Neural progenitor cell (in vitro differentiated cells): ENCODE measurements at places on chromosomes 16 and 17. TPM values are rescaled to one million over a fixed set of nuclear protein-coding genes. Genes with fewer than 3 reads are reported as not detected.

GRCh38 chr17:41906465-41907184, 12.1 kb downstream of the ACLY start:
- no peak for DNase-seq

GRCh38 chr17:66904760-66905624, 59.5 kb upstream of the CACNG4 start:
- DNase-seq = no peak

GRCh38 chr16:88781140-88782077, 3.6 kb downstream of the PIEZO1 start:
- no peak for DNase-seq

- no peak for DNase-seq
Observed at GRCh38 chr17:37176723-37177122, 199.1 kb upstream of the C17orf78 start.

DNA sequence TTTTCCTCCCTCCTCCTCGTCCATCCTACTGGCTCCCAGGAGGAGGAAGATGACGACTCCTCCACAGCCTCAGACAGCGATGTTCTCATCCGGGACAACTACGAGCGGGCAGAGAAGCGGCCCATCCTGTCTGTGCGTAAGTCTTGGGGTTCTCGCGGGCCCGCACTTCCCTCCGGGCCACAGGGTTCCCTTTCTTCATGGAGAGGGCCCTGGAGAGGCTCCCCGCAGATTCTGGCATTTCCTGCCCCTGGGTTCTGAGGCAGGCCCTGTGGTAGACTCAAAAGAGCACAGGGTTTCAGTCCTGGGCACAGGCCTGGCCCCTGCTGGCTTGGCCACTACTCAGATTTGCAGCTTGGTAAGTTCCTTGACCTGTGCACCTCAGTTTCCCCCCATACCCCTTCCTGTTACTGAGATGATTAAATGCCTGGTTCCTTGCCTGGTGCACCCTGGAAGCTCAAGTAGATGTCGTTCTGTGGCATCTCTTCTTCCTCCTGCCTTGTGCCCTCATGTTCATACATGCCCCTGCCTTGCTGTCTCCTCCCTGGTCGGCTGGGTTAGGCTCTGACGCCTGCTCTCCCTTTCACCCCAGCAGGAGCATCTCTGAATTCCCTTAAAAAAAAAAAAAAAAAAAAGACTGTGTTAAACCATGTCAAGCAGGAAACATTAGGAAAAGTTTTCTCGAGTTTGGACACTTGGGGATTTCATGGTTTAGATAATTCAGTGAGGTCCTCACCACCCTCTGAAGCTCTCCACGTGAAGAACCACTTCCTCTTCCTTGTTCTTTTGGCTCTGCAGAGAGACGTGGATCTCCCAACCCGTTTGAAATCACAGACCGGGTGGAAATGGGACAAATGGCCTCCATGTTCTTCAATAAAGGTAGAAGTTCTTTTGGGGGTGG, 14.3 kb upstream of the NAT9 start:
- no peak for DNase-seq

GRCh38 chr17:74843352-74843627, 16.4 kb downstream of the GRIN2C start:
- peak; percentile 15 for DNase-seq

DNA sequence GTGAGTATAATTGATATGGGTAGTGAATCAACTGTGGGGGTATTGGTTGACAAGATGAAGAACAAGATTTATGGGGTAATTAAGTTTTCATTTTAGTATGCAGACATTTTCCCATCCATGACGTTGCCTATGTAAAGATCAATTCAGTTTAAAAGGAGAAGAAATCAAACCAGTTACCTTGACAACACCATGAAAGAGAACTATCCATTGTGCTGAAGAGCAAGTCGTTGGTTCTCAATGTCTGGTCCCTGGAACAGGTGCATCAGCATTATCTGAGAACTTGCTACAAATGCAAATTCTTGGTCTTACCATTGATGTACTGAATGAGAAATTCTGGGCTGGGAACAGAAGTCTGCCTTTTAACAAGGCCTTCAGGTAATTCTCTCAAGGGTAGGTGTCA, 801 bp upstream of the OR4D2 start:
- DNase-seq = no peak

GRCh38 chr16:17358846-17359245, 111.9 kb downstream of the XYLT1 start:
- peak; percentile 43 for DNase-seq

Gene CCL8
- not detected in 2 replicates for total RNA-seq

Gene MGAT5B
- 1.8 and 6.0 TPM in 2 replicates for total RNA-seq

Gene PRSS27
- 1.8 and 5.1 TPM in 2 replicates for total RNA-seq

- DNase-seq = peak; percentile 61
Observed at GRCh38 chr16:66844009-66844341, 239 bp upstream of the CA7 start.

Gene IQCK
- total RNA-seq = 22.1 and 25.3 TPM in 2 replicates

- DNase-seq = no peak
Observed at GRCh38 chr17:68384471-68384870, 72.8 kb downstream of the WIPI1 start.

- peak; percentile 84 for DNase-seq
Observed at GRCh38 chr17:28968231-28968913, 17.1 kb upstream of the PHF12 start.

GRCh38 chr17:48297825-48298224, 132.2 kb downstream of the SKAP1 start:
- DNase-seq = no peak

GRCh38 chr16:85606904-85607303, 6.2 kb upstream of the GSE1 start:
- DNase-seq = no peak
